ENCODE measurements at places on chromosomes 5 and 9.

DNA sequence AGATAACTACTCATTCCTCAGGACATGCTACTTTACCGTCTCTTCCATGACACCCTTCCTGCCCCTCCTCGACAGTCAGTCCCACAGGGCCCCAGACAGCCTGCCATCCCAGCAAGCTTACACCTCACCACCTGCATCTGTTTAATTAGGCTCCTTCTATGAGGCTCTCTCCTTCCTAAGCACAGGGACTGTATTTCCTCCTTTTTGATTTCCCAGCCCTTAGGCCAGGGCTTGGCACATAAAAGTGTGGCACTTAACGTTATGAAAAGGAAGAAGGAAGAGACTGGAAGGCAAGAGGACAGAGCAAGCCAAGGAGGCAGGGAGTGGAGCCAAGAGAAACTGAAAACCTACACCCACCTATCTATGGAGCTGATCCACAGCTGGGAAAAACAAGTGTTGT, 146.8 kb downstream of the SIL1 start:
- DNase-seq = no peak

DNA sequence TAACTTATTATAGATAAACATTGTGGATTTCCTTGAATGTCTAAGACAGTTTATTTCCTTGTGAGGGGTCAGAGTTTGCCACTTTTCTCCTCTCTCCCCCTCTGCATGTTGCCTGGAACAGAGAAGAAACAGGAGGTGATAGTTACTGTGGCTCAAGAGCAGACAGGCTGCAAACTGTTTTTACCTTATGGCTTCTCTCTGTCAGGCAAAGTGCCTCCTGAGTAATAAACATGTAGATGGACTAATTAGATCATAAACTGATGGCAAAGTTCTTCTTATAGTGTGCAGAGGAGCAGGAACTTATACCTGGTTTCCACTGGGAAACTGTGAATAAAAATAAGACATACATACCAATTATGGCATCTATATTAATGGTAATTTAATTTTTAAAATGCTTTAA, 133.1 kb upstream of the CDH12 start:
- no peak for DNase-seq

DNA sequence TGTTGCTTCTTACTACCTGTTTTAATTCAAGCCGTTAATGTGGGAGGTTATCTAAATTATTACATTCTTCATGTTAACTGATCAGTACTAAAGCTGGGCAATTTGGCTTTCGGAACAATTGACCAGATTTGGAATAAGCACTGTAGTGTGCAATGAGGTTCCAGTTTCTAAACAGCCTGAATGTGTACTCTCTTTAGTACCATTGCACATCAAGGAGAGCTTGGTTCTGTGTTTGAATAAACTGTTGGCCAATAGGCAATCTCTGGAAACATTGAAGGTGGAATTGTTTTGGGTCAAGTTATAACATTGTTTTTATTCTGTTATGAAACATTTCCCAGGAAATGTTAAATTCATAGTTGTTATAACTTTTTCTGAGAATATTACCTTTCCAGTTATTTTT, 105.2 kb downstream of the PBX3 start:
- DNase-seq = no peak

DNA sequence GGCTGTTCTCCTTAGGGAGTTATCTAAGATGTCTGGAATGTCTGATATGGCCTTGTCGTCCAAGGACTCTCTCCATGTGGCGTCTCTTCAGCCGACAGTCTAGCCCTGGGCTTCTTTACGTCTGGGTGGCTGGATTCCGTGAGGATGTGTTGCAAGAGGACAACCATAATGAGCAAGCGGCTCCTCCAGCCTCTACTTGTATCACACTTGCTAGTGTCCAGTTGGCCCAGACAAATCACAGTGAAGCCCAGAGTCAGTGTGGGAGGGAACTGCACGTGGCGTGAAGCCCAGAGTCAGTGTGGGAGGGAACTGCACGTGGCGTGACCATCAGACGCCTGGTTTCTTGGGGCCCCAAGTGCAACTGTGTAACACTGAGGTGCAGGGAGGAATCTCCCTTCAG, 61.1 kb downstream of the COL23A1 start:
- no peak for DNase-seq

DNA sequence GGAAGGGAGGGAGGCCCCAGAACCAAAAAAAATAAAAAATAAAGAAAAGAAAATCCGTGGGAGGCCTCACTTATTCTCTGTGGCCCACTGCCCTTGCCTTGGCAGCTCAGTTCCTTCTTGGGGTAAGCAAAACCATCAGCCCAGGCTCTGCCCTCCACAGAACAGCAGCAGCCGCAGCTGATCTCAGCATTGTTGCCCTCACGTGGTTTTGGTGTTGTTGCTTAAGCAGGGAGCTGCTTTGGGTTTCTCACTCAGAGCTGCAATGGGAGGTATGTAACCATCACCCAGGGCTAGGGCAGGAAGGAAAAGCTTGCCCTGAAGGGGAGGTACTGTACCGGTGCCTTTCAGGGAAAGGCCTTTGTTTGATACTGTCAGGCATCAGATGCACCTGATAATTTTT, 374.7 kb upstream of the WWC1 start:
- DNase-seq = no peak

DNA sequence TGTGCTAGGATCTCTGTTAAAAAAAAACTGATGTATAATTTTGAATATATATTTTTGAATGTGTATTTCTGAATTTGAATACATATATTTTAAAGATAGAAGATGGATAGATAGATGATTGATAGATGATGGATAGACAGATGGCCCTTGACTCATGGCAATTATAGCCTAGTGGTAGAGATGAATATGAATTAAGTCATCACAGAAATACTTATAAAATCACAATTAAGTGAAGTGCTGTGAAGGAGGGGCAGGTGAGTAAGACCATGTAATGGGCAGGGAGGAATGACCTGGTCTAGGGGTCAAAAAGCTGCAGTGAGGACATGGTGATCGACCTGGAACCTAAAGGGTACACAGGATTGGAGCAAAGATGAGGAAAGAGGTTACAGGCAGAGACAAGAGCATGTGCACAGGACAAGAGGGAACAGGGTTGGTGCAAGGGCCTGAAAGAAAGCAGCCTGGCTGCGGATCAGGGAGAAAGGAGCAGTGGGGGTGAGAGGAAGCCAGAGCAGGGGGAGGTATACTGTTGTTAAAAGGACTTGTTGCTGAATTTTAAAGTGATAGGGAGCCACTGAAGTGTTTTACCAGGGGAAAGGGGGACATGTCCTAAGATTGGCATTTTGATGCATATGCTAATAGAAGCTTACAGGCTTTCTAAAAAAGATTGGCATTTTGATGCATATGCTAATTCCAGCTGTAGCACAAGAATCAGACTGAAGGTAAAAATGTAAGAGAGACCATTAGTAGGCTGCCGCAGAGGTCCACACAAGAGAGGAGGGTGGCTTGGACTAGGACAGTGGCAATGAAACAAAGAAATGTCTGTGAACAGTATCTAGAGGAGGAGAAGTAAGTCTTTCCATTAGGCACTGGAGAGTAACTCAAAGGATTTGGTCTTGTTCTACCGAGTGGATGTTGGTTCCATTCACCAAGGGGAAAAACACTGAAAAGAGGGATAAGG, 527.8 kb downstream of the AGTPBP1 start:
- DNase-seq = no peak

DNA sequence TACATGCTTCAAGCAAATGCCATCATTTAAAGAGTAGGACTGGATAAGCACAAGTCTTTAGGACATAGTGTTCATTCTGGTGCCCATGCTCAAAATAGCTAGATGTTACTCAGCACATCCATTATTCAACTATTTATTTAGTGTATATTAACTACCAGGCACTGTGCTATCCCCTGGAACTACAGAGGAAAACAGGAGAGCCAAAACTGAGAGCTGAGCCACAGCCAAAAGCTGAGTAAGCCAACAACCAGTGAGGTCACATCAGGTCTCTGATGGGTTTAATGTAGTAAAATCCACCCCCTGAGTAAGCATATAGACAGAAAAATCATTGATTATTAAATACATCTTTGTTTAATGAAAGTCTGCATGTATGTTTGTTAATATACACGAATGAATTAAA, 469.3 kb upstream of the DMAC1 start:
- DNase-seq = no peak

DNA sequence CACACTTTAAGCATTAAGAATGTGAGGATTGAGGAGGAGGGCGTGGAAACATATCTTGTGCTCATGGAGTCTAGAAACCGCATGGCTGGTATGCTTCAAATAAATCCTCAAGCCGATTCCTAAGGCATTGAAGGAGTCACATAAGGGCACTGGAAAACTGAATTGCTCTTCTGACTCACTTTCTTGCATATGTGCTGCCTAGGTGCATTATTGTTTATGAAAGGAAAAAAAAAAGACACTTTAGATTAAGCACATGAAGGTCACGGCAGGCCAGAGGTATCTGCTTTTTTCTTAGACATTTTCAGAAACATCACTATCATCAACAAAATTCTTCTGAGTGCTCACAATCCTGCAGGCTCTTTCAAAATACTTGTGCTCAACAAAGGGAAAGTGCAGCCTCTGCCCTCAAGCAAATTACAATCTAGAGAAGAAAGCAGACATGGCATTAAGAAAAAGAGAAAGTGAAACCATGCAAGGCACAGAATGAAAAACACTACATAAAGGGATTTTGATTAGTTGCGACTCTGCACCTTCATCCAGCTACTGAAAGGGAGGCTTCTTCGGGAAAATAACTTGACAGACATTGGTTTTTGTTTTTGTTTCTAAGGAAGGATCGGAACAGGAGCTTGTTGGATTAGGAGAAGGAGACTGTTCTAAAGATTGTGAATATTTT, 2117.6 kb downstream of the MAT2B start:
- DNase-seq = no peak

DNA sequence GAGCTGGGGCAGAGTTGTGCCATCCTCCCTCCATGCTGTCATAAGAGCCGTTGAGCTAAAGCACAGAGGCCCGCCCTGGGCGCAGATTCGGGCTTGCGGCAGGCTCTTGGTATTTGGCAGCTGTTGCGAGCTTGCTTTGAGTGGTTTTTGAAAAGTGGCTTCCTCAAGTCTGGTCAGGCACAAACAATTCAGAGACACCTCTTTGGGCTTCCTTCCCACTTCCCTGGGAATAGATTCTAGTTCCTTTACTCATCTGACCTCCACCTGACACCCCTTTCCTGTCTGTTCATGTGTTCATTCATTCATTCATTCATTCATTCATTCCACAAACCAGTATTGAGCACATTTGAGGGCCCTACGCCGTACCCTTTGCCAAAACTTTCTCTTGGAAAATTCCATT, 27.4 kb downstream of the NCS1 start:
- DNase-seq = no peak

DNA sequence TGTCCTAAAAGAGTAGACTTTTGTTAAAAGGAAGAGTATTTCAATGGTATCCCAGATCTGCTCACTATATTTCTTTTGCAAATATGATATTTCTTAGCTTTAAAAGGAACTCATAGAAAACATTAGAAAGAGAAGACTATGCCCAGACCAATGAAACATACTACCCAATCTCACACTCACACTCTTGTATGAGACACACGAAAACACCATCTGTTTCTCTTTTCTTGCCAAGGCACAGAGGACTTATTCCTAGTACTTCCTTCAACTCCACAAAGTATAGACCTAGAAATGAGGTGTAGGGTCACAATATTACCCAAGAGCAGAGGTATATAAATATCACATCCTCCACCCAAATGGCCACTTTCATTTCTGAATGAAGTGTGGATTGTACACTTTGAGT, 292.4 kb upstream of the ACO1 start:
- no peak for DNase-seq

DNA sequence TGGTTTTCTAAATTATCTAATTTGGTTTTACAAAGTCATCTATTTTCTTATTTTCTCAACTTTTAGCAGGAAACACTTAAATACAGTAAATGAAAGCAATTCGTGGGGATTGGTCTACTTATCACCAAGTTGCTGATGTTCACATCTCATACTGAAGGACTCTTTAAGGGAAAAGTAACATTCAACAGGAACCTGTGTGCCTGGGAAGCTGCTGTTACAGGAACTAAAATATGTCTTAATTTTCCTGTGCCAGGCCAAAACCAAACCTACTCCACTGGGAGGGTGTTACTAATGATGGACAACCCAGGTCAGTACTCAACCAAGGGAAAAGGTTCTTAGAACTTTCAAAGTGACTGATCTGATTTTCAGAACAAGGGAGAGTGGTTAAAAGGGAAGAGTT, 5.3 kb downstream of the ISCA1 start:
- no peak for DNase-seq

- DNase-seq = no peak
Observed at GRCh38 chr9:2000314-2000713, 14.8 kb upstream of the SMARCA2 start.

GRCh38 chr9:128077847-128078503, 9.9 kb downstream of the SLC25A25 start:
- DNase-seq = no peak

DNA sequence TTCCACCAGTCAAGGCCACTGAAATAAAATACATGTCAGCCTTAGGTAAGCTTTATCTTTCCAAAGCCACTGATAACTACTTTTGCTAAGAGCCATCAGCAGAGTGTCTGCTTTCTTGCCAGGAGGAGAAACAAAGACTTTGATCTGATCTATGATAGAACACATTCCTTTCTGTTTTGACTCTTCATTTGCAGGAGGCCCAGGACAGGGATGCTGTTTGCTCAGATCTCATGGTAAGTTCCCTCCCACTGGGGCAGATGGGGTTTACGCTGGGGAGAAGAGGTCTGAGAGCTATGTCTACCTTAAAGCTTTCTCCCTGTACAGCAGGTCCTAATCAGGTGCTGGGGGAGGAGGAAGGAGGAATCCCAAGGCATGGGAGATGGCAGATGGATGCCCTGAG, 497.6 kb downstream of the NTRK2 start:
- DNase-seq = no peak

- DNase-seq = no peak
Observed at GRCh38 chr9:100586093-100586492, 8.2 kb downstream of the CAVIN4 start.

DNA sequence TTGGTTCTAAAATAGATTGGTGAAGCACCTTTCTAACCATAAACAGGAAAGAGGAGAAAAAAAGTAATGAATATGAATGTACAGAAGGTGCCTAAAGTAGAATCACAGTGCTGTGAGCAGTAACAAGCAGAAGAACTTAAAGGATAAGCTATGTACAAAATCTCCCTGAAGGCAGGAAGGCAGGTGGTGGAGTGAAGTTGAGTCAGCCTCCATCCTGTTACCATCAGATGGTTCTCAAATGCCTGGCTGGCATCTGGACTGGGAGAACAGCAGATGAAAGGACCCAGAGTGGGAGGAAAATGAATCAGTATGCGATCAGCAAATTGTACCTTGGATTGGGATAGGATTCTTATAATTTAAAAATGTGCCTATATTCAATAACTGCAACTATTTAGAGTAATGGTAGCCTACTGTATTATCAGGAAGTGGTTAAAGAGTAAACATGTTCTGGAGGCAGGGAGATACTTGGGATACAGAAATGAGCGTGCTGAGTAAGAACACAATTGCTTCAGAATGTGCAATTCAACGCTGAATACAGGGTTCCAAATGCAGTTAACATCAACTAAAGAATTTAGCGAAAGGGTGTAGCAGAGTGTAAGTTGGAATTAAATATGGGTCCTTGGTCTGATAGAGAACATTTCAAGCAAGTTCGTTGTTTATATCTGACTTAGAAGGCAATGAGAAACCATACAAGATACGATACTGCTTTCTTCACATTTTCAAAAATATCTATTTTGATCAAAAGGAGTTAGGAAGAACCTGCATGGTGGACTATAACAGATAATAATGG, 21.1 kb upstream of the FER start:
- no peak for DNase-seq

GRCh38 chr5:179608131-179608581, 15.3 kb downstream of the HNRNPH1 start:
- DNase-seq = no peak

Data from A549 (cell line).